ENCODE measurements at places on chromosomes 12 and 14.
A peak's percentile ranks its signal among the peaks of the same experiment; 100 is the strongest.

- DNase-seq: peak; percentile 71
Measured at GRCh38 chr12:14384783-14385638, 19.5 kb downstream of the ATF7IP start.

- no peak for DNase-seq
Measured at GRCh38 chr14:101731187-101732080, 30.1 kb upstream of the PPP2R5C start.

- DNase-seq: no peak
Measured at GRCh38 chr12:110079477-110080400, 31.4 kb upstream of the C12orf76 start.

DNA sequence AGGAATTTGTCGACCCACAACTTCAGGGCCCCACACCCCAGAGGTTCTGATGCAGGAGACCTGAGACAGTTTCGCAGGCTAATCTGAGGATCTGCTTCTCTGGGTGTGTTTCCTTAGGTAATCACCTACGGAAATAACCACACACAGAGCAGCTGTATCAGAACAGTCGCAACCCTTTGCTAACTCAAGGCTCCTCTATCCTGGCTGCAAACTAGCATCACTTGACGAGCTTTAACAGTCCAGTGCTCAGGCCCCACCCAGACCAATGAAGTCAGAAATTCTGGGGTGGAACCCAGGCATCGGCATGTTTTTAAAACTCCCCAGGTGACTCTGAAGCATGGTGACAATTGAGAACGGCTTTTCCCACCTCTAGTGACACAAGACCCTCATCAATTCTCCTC is 20.7 kb downstream of the SLC7A7 start:
- DNase-seq: no peak

- no peak for DNase-seq
Measured at GRCh38 chr12:115756271-115756670, 521.2 kb downstream of the MED13L start.

DNA sequence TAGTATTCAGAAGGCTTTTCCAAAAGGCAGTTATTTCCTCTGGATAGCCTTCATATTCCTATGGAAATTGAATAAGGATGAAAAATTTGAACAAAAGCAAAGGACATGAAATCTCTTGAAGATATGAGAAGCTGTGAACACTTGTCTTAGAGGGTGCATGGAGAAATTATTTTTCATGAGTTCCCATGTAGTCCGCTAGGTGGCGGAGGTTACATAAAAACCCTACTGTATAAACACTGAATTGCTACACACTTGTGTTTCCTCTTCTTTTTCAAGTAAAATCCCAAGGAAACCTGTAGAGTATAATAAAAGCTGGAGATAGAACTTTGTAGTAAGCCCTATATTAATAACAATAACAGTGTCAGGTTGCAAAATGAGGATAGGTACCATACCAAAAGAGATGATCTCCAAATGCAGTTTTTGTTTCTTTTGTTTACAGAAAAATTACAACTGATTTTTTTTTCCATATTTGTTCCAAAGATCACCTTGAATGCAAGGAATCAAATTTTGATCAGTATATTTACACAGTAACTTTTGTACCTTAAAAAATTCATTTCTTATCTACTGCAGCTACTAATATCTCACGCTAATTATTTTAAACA is 37.8 kb upstream of the OR4E1 start:
- no peak for DNase-seq

- no peak for DNase-seq
Measured at GRCh38 chr14:101198398-101199027, 295.0 kb upstream of the RTL1 start.

GRCh38 chr12:89084751-89085150 is 267.6 kb downstream of the DUSP6 start:
- DNase-seq: no peak

DNA sequence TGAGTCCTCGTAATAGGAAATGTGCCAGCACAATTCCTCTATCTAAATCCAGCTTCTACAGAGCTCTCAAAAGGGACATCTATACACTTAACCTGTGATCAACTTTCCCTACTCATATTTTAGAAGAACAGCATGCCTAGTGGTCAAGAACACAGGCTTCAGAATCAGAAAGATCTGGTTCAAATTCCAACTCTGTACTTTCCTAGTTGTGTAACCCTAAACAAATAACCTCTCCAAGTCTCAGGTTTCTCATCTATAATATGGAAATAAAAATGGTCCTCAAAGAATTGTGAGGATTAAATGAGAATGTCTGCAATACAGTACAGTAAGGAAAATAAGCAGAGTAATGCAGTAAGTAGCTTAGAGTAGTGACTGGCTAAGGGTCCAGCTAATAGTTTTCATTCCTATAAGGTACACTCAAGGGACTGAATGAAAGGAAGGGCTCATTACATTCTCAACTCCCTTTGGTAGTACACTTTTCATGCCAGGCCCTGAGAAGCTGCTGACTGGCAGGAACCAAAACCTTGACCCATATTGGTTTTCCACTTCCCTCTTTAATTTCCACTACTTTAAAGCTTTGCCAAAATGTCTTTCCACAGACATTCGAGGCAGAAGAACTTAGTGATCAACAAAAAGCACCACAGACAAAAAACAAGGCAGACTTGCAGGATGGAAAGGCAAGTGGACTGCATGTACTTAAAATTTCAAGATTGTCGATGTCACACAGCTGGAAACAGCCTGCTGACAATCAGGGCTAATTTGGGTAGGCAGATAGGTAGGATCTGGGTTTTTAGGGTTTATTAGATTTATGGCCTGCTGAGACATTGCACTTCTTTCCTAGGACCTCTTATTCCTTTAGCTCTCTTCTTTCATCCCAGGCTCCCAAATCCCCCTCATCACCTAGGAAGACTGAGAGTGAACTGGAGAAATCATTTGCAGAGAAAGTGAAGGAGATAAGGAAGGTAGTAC is 4.3 kb downstream of the CCDC196 start:
- DNase-seq: no peak

DNA sequence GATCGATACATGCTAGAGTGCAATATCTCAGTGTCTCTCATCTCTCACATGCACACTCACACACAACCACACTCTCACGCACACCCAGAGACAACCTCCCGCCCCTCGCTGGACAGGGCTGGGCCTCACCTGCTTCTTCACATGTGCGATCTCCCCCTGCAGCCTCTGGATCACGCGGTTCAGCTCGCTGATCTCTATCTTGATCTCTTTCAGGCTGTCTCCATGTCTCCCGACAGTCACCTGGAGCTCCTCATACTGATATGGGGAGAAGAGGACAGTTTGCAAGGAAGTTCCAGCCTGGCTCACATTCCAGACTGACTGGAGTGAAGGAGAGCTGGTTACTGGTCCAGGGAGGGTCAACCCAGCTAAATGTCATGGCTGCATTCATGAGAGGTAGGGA is 4.4 kb downstream of the KRT2 start:
- no peak for DNase-seq

DNA sequence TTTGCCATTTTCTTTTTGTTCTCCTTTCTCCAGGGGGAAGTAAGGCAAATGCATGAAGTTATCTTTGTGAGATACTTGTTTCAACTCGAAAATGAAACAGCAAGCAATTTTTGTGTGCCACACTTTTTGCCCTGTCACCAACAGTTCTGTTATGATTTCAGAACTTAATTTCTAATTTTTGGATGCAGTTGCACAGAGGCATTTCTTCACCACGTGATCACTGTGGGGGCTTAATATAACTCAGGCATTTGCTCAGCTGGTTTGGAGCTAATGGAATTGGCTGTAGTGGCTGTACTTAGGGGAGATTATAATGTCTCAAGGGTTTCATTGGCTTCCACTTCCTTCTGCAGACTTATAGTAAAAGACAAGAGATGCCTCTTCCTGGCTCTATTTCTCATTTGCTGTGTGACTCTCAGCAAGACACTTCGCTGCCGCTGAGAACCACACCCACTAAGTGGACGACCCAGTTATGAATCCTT is 452.4 kb downstream of the RAD51B start:
- DNase-seq: no peak

GRCh38 chr12:28294300-28294699 is 104.0 kb downstream of the CCDC91 start:
- DNase-seq: no peak

DNA sequence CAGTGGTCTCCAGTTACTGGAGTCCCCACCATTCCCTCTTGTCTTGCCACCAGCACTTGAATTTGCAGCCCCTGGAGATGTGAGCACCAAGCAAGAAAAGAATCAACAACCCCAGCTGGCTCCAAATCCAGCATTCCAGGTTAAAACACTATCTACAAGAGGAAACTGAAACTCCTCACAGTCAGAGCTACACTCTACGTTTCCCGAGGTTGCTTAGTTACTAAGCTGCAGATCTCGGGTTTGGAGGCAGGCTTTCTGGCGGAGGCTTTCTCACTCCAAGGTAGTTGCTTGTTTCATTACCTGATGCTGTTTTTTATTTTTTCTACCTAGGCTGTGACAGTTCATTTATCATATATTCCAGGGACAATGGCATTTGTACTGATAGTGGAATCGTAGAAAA is 248.1 kb downstream of the GLT1D1 start:
- DNase-seq: no peak

GRCh38 chr12:52907092-52907810 is 2.4 kb upstream of the KRT8 start:
- no peak for DNase-seq

DNA sequence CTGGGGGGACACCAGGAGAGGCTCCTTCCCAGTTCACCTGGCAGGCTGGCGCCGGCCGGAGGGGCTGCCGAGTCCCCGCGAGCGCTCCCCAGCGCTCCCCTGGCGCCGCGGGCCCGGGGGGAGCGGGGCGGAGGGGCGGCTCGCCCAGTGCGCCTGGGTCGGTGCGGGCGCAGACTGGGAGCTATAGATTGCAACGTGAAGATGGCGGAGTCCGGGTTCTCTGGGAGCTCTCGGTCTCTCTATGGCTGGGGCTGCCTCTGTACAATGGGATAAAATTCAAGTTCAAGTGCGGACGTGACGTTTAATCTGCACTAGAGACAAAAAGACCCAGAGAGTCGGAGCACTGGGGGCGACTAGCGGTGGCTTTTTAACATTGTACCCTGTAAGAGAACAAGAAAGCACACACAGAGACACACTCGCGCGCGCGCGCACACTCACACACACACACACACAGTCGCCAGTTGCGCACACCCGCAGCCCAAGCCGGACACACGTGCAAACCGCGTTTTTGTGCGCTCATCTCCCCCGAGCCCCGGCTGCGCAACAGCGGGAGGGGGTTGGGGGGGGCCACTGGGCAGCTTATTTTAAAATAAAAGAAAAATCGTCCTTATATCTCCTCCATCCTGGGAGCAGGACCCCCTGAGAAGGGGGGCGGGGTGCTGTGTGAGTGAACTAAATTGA is at the start of gene BCL11B:
BCL11B (minus strand) TSS at position 247 of the 681 bp plus-strand sequence. CDS start 979 bp downstream, outside the sequence.
- DNase-seq: peak; percentile 19

- DNase-seq: peak; percentile 52
Measured at GRCh38 chr12:6867413-6868210, at the start of gene TPI1. Gene TPI1 (plus strand): TSS chr12:6867531. CDS start chr12:6867567, 36 bp downstream.

DNA sequence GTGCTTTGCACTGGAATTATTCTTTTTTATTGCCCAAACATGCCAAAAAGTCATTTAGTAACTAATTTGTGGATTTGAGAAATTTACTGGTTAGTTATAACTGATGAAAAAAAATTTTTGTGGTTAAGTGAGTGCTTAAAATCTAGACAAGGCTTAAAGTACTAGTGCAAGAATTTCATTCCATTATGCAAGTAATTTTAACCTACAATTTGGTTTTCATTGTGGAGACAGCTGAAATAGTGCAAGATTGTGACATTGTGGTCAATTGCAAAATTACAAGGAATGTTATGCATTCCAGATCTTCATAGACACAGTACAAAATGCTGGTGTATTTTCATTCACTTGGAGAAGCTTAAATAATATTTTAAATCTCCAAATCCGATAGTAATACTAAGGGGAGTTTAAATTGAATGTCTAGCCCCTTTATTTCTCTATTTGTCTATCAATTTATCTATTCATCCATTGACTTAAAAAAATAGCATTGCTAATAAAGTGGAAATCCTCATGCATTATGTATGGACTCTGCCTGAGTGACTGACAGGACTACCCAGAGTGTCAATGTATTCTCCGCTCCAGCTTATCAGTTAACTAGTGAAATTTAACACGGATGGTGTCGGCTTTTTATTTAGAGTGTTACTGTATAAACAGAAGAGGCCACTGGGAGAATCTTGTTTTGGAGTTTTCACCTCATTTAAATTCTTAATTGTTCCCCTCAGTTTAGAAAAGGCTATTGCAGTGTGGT is 125.9 kb downstream of the ALX1 start:
- peak; percentile 15 for DNase-seq

GRCh38 chr14:61739133-61739532 is 23.1 kb upstream of the SNAPC1 start:
- no peak for DNase-seq

DNA sequence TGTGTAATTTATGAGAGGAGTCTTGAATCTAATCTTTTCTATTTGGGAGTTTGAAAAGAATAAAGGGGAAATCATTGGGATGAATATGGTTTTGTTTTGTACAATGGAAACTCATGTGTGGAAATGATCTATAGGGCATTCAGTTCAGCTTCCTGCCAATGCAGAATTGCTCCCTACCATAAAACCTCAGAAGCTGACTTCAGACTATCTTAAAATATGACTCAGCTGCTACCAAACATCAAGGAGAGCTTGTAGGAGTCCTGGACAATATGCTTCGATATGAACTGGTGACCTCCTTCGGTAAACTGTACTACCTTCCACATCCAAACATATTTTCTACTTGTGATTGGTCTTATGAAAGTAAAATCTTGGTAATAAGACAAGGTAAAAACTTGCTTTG is 160.6 kb downstream of the CAPZA3 start:
- no peak for DNase-seq

DNA sequence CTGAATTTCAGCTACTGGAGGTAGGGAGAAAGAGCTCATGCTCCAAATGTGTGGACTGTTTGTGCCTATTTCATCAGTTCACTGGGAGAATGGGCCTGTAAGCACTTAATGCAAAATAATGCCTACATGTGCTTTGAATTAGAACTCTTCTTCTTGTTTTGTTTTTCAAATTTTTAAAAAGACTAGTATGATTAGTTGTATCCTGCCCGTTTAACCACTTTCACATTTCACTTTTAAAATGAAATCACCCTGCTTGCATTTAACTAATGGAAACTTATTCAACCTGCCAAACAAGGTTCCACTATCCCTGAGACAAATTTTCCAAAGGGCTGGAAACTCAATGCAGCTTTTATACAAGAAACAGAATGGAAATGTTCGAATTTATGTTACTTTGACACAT is 79.7 kb downstream of the SAMD4A start:
- DNase-seq: no peak

- peak; percentile 78 for DNase-seq
Measured at GRCh38 chr12:67456431-67456901, 187.3 kb downstream of the CAND1 start.

DNA sequence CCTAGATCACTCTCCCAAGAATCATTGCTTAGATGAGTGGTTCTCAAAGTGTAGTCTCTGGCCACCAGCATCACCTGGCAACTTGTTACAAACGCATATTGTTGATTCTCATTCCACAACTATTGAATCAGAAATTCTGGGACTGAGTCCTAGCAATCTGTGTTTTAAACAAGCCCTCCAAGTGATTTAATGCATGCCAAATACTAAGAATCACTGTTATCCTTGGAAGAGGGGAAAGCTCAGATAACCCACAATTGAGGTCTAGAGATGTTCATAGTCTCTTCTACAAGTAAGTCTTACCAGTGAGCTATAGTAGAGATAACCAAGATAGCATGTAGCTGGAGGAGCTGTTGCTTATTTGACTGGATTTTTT is 666.6 kb downstream of the DIO2 start:
- DNase-seq: no peak
